CD4-positive, alpha-beta T cell treated with Interleukin-15 for 1 hour (primary cell): ENCODE measurements at places on chromosomes 11 and 22.
A peak's percentile ranks its signal among the peaks of the same experiment; 100 is the strongest.

DNA sequence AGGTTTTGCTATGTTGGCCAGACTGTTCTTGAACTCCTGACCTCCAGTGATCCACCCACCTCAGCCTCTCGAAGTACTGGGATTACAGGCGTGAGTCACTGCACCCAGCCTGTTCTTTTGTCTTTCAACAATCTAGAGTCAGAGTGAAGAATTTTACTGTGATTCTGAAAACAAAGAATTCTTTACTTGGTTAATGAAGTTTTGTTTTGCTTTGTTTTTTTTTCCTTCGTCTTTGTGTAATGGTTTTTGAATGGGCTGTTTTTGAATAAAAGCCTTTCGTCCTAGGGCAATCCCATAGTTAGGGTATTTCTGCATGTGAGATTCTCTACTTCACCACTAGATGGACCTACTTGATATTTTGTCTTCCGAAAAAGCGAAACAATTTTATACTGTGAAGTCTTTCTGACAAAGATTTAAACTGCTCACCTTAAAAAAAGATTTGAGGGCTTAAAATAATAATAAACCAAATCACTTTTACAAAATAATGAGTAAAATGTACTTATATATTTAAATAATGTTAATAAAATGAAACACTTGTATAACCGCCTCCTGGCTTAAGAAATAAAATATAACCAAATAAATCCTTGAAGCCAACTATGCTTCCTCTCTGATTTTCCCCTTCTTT is 43.4 kb upstream of the SC5D start:
- DNase-seq, result no peak

GRCh38 chr22:25057013-25057881 is 104.7 kb downstream of the KIAA1671 start:
- peak; percentile 49 for DNase-seq

GRCh38 chr11:116960930-116961329 is 123.5 kb upstream of the APOA1 start:
- DNase-seq, result no peak

DNA sequence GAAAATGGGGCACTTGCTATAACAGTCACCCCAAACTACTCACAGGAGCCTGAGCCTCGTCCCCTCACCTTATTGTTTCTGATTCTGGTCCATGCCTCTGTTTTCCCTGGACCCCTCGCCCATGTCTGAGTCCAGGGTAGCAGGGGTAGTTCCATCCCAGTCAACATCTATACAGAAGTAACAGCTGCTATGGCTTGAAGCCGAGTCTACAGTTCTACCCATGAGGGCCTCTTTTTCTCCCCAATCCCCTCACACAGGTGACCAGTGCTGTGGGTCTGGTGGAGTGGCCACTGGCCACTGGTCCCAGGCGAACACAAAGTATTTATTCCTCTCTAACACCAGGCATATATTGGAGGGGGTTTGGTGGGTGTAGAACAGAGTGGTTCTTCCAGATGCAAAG is 116.4 kb downstream of the ZNF280B start:
- no peak for DNase-seq

DNA sequence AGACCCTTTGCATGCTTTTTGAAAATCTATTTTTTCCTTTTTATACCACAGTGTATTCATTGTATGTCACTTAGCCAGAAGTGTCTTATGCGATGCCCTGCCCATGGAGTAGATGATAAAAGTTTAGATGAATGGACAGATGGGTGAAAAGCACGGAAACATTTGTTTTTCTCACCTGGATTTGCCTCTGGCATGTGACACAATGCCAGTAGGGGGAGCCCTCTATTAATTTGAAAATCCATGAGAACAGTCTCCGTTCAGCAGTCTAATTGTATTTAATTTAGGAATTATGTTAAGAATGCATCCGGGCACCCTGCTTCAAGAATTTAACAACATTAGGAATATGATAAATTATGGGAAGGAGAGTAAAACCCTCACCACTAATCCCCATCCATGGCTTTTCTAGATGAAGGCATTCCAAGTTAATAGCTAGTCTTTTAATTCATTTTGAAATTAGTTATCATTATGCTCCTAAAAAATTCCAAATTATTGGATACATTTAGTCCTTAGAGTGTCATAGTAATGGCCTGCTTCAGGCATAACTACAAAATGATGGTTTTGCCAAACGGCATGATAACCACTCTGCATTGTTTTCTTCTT is 55.3 kb upstream of the ALKBH3 start:
- no peak for DNase-seq

GRCh38 chr22:33737662-33738061 is 182.6 kb downstream of the LARGE1 start:
- DNase-seq, result no peak

DNA sequence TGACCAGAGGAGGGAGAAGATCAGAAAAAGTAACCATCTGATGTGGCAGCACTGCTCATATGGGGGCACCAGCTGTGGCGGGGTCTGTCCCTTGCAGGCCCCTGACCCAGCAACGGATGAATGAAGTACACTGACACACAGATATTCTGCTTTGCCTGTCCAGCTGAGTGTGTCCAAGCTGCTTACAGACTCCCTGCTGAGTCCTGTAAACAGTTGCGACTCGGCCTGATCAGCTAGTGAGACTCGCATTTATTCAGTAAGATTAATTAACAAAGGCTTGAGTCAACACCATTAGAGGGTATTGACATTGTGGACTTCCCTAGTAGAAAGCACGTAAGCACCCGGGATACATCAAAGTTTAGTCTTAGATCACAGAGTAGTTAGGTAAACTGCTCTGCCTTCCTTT is 15.3 kb upstream of the OR10D3 start:
- no peak for DNase-seq

- DNase-seq, result no peak
These were observed 1151.2 kb upstream of the CCDC90B start for GRCh38 chr11:84437071-84437980.
